Stimulated activated CD4-positive, alpha-beta T cell treated with anti-CD3 and anti-CD28 coated beads, Interleukin-12 subunit alpha, Interleukin-12 subunit beta, amount 100 ng/mL, for 24 hours (primary cell): ENCODE measurements at places on chromosomes 2 and 18.

DNA sequence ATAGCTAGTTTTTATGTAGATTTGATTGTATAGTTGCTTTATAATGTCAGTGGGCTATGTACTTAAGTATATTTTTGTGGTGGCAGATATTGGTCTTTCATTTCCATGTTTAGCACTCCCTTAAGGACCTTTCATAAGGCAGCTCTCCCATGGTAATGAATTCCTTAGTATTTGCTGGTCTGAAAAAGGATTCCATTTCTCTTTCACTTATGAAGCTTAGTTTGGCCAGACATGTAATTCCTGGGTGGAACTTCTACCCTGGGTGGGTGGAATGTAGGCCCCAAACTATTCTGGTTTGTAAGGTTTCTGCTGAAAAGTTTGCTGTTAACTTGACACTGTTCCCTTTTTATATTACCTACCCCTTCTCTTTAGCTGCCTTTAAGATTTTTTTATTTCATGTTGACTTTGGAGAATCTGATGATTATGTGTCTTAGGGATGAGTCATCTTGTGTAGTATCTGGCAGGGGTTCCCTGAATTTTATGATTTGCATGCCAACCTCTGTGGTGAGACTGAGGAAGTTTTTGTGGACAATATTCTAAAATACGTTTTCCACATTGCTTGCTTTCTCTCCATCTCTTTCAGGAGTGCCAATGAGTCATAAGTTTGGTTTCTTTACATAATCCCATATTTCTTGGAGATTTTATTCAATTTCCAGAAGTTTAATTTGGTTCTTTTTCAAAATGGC, 65.4 kb upstream of the VRK2 start:
- DNase-seq, result no peak

GRCh38 chr2:74924463-74925265, 33.8 kb upstream of the POLE4 start:
- DNase-seq, result no peak

DNA sequence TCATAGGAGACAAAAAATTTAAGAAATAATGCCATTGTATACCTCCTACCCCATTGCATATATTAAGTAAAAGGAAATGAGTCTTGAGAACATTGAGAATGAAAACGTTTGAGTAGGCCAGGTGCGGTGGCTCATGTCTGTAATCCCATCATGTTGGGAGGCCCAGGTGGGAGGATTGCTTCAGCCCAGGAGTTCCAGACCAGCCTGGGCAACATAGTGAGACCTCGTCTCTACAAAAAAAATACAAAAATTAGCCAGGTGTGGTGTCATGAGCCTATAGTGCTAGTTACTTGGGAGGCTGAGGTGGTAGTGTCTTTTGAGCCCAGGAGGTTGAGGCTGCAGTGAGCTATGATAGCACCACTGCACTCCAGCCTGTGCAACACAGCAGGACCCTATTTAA, 107.7 kb upstream of the MGAT5 start:
- DNase-seq, result no peak

GRCh38 chr2:106800976-106801655, 84.9 kb downstream of the ST6GAL2 start:
- no peak for DNase-seq

DNA sequence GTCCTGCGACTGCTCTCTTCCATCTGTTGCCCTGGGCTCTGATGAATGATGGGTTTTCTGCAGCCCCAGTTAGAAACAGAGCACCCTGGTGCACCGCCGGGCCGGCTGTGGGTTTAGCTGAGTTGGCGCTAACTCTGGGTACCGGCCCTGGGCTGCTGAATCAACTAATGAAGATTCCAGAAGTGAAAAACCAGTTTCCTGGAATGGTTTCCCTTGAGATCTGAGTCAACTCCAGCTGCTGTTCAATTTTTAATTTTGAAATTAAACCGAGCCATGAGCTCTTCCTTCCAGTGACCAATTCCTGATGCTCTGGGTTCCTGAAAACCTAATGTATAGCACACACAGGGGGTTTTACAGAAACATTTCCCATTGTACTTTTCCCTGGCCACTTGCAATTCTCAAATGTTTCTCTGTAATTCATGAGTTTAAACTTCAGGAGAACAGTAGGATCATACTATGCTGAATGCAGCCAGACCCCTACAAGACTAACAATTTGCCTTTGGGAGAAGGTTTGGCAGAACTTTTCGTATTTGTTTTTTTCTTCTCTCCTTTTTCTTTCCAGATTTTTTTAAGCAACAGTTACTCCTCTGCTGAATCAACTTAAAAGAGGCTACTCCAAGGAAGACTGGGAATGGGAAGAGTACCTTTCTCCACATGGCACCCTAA, 5.5 kb downstream of the COL6A3 start:
- DNase-seq, result no peak
